Endothelial cell of umbilical vein (primary cell): ENCODE measurements at places on chromosomes 2 and 18. TPM values are rescaled to one million over a fixed set of nuclear protein-coding genes. Genes with fewer than 3 reads are reported as not detected.

The ERFE gene
- total RNA-seq = 0.46 and 1.2 TPM in 2 replicates

DNA sequence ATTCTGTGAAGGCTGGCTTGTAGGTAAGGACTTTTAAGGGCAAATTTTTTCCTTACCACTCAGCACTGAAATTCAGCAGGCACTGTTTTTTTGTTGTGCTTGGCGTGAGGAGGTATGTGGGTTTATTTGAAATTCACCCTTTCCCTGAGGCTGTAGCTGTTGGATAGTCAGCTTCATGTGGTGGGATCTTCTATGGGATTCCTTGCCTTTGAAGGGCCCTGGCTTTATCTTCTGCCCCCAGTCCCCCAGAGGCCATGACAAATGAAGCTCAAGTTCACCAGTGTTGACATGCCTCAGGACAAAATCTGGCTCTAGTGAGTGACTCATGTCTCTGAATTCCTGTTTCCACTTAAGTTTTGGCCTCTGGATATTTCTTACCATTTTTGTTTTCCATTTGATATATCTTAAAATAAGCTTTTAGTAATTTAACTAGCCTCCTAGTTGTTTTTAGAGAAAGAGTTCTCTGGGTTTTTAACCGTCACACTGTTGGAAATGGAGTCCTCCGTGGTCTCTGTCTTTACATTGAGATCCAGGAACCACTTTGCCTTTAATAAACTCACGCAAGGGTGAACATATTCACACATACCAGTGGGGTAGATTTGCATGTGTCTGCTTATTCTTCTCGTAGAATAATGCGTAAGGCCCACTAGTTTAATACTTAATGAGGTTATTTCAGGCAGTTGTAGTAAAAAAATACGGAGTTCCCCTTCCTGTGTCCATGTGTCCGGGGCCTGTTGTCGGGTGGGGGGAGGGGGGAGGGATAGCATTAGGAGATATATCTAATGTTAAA is 211.1 kb upstream of the FAM98A start:
- no peak for DNase-seq
- H3K27me3 ChIP-seq = no peaks in the 10 kb centered on the region
- no peak overlapping the region for H3K4me3 ChIP-seq
- no peaks in the 10 kb centered on the region for H3K36me3 ChIP-seq

DNA sequence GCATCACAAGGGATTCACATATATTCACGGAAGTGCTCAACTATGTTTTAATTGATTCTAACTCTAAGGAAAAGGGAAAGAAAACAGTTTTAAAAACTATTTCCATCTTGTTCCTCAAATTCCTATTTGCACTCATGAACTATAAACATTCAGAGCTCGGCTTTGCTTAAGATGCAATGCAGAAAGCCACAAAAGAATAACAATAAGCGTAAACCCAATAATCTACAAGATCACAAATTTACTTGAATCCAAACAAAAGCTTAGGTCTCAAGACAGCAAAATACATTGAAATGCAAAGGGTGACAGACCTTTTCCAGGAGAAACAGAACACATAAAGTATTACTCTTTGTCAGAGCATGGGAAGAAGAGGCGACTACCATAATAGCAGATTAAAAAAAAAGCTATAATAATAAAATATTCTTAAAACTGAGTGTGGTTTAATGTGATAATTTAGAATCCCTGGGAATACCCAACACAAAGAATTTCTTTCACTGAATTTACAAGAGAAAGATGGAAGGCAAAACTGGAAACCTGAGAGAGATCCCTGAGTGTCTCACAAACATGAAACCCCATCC is 1094.9 kb downstream of the LRP1B start:
- H3K27me3 ChIP-seq = no peaks in the 10 kb centered on the region
- no peak for DNase-seq
- peaks cover 2% of the 10 kb centered on the region for H3K4me1 ChIP-seq
- H3K36me3 ChIP-seq = no peaks in the 10 kb centered on the region
- H3K27ac ChIP-seq = no peak overlapping the region

DNA sequence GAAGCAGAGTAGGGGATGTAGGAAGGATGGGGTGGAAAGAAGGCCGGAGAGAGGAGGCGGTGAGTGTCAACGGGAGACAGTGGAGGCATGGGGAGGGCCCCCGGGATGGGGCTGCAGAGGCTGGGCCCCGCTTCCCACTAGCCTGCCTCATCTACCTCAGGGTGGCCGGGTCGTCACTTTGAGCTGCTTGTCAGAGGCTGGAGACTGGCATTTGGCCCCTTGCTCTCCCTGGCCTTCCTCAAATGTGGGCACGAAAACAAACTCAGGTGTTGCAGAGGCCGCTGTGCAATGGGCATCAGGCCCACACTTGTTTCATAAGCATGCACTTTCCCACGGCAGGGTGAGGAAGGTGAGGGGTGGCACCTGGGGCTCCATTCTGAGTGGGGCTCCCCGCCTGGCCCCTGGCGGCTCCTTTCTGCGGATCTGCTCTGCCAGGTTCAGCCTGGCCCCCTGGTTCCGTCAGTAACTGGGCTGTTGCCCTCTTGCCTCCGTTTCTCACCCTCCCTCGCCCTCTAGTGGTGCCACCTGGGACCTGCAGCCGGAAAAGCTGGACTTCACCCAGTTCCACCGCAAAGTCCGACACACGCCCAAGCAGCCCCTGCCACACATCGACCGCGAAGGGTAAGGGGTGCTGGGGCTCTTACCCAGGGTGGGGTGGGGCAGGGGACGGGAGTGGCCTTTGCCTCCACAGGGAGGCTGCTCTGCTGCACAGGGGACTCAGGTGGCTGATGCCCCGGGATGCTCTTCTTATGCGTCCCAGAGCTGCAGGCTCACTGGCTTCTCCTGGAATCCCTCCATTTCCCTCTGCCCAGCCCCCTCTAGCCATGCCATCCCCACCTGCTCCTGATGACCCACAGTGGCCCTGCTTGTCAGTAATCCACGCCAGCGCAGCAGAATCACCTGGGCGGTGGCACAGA is 125.4 kb downstream of the CTIF start:
- H3K27me3 ChIP-seq = no peaks in the 10 kb centered on the region
- peak; percentile 57 for DNase-seq
- no peak overlapping the region for H3K4me3 ChIP-seq
- H3K4me1 ChIP-seq = no peaks in the 10 kb centered on the region
- no peak overlapping the region for H3K27ac ChIP-seq
- H3K36me3 ChIP-seq = peaks cover 5% of the 10 kb centered on the region

The MEP1B gene
- total RNA-seq = not detected in 2 replicates

The RAPH1 gene
- total RNA-seq = 56.9 and 59.5 TPM in 2 replicates

The PIAS2 gene
- 27.7 and 34.3 TPM in 2 replicates for total RNA-seq

- H3K27me3 ChIP-seq = peaks cover 2% of the 10 kb centered on the region
- no peaks in the 10 kb centered on the region for H3K36me3 ChIP-seq
- no peak overlapping the region for H3K4me3 ChIP-seq
- no peak for DNase-seq
- H3K4me1 ChIP-seq = no peaks in the 10 kb centered on the region
Measured at GRCh38 chr18:56269958-56270357, 368.4 kb downstream of the TXNL1 start.

DNA sequence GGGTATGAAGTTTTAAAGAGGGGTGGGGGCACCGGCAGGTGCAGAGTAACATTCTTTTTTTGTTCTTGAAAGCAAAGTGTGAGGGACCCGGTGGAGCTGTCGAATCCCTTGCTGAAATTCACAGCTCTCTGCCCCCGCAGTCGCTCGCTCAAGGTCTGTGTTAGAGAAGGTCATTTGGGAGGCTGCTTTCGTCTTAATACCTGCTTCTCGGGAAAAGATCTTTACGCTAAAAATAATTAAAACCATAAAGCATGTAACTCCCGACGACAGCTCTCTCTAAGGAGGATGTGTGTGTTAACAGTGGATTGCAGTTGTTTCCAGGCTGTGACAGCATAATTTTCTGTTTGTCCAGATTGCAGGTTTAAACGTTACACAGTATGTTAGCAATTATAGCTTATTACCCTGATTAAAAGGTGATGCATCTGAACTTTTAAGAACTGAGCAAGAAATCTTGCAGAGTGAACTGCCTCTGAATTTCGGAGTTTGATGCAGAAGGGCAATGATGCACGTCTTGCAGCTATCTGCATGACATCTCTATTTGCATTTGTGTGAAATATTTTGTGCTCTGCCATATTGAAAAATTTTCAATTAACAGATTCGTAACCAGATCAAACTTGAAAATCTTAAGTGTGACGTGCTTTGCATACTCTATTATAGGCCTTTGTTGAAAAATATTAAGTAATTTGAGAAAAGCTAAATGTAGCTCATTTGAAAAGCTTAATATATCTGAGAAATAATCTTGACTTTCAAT is 954 bp downstream of the RAPGEF4 start:
- no peaks in the 10 kb centered on the region for H3K36me3 ChIP-seq
- H3K27ac ChIP-seq = no peak overlapping the region
- no peaks in the 10 kb centered on the region for H3K4me1 ChIP-seq
- no peak for DNase-seq
- H3K4me3 ChIP-seq = peak overlapping the region; percentile 58
- peaks cover 39% of the 10 kb centered on the region for H3K27me3 ChIP-seq

The MOGAT1 gene
- total RNA-seq = not detected in 2 replicates

The ST6GAL2 gene
- not detected in 2 replicates for total RNA-seq

The SLC9A2 gene
- total RNA-seq = not detected in 2 replicates

DNA sequence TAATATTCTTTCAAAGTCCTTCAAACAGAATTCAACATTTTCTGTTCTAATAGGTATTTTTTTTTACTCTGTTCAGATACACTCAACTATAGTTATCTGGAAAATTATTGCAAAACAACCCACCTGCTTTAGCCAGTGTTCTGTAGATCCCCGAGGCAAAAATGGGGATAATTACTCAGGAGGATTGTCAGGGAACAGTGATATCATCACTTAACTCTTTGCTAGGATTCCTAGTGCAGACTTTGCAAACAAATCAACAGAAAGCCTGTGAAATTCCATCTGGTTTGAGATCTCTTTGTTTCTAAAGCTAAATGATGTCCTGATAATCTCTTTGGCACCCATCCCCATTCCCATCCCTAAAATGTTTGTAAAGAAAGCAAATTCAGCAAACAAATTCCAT is 413.6 kb upstream of the MEIS1 start:
- no peak for DNase-seq
- H3K4me3 ChIP-seq = no peak overlapping the region
- H3K27ac ChIP-seq = no peak overlapping the region
- no peaks in the 10 kb centered on the region for H3K36me3 ChIP-seq

The MROH2A gene
- not detected in 2 replicates for total RNA-seq

- no peaks in the 10 kb centered on the region for H3K27me3 ChIP-seq
- DNase-seq = no peak
- peaks cover 14% of the 10 kb centered on the region for H3K4me1 ChIP-seq
- no peak overlapping the region for H3K27ac ChIP-seq
Measured at GRCh38 chr18:23580677-23581367, 5.5 kb downstream of the NPC1 start.

- H3K27ac ChIP-seq = no peak overlapping the region
- DNase-seq = no peak
- no peaks in the 10 kb centered on the region for H3K4me1 ChIP-seq
Measured at GRCh38 chr2:193774166-193774565, 1579.4 kb upstream of the TMEFF2 start.

GRCh38 chr2:223815884-223816570 is 21.4 kb downstream of the AP1S3 start:
- H3K27ac ChIP-seq = peak overlapping the region; percentile 19
- H3K36me3 ChIP-seq = no peaks in the 10 kb centered on the region
- H3K4me3 ChIP-seq = no peak overlapping the region
- peak; percentile 65 for DNase-seq
- no peaks in the 10 kb centered on the region for H3K27me3 ChIP-seq

DNA sequence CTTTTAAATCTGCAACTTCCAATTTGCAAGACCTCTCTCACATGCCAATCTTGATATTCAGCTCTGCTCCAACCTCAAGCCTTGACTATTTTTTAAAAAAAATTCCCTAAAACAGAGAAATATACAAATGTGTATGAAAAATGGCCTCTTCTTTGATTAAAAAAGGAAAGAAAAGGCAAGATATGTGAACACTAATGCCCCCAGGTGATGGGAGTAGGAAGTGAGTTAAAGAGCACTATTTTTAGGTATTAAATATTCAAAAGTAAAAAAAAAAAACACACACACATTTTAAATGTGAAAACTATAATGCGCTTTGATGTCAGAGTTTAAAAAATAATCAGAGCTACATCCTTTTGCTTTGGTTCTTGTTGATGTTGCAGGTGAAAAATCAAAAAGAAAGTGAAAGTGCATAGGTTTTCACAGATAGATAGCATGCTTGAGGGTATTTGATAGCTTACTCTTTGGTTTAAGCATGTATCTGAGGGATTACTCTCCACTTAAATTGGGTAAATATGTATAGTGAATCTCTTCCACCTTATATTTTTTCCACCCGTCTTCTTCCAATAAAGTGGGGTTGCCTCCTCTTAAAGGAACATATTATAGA is 406.0 kb upstream of the POU3F3 start:
- H3K36me3 ChIP-seq = no peaks in the 10 kb centered on the region
- DNase-seq = no peak
- H3K4me1 ChIP-seq = no peaks in the 10 kb centered on the region
- H3K27me3 ChIP-seq = no peaks in the 10 kb centered on the region
- H3K4me3 ChIP-seq = no peak overlapping the region

The DNAJC5G gene
- 0.16 and 0.77 TPM in 2 replicates for total RNA-seq

GRCh38 chr2:66794070-66794469 is 359.1 kb downstream of the MEIS1 start:
- H3K4me3 ChIP-seq = no peak overlapping the region
- H3K27ac ChIP-seq = no peak overlapping the region
- no peaks in the 10 kb centered on the region for H3K36me3 ChIP-seq
- H3K27me3 ChIP-seq = no peaks in the 10 kb centered on the region

- no peaks in the 10 kb centered on the region for H3K4me1 ChIP-seq
- no peaks in the 10 kb centered on the region for H3K27me3 ChIP-seq
- no peak overlapping the region for H3K27ac ChIP-seq
- H3K4me3 ChIP-seq = no peak overlapping the region
Measured at GRCh38 chr2:31083234-31083993, 54.8 kb downstream of the GALNT14 start.

- peaks cover 12% of the 10 kb centered on the region for H3K27me3 ChIP-seq
- H3K27ac ChIP-seq = no peak overlapping the region
- no peaks in the 10 kb centered on the region for H3K36me3 ChIP-seq
- H3K4me3 ChIP-seq = no peak overlapping the region
Measured at GRCh38 chr2:174691201-174691779, 73.0 kb downstream of the CHRNA1 start.

DNA sequence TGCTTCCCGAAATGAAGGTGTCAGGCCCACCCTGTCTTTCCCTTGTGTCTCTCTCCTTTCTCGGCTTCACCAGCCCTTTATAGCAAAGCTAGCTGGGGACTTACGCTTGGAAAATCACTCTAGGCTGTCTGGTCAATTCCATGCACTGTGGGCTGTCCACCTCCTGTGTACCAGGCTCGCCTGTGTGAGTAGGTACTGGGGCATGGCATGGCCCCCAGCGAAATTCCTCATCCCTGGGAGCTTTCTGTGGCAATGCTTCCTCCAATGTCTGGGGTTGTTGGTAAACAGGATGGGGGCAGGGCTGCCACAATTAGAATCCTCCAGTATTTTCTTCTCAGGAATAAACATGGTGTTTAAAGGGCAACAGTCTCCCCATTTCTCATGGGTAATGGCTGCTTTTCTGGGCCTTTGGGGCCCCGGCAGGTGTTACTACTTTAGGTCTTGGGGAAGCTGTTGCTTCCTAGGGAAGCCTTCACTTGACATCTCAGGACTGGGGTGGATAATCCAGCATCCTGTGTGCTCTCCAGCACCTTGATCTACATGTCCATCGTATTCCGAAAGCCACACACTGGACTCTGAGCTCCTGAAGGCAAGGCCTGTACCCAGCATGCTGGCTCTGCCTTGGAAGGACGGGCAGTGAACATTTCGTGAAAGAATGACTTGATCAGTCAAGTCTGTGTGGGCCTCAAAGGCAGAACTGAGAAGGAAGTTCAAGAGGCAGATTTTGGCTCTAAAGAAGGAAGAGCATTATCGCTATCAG is 21.1 kb downstream of the RHOB start:
- peaks cover 4% of the 10 kb centered on the region for H3K4me1 ChIP-seq
- H3K36me3 ChIP-seq = no peaks in the 10 kb centered on the region
- no peak for DNase-seq
- no peaks in the 10 kb centered on the region for H3K27me3 ChIP-seq
